ENCODE measurements at places on chromosomes 5 and 9. TPM values are rescaled to one million over a fixed set of nuclear protein-coding genes. Genes with fewer than 3 reads are reported as not detected.

DNA sequence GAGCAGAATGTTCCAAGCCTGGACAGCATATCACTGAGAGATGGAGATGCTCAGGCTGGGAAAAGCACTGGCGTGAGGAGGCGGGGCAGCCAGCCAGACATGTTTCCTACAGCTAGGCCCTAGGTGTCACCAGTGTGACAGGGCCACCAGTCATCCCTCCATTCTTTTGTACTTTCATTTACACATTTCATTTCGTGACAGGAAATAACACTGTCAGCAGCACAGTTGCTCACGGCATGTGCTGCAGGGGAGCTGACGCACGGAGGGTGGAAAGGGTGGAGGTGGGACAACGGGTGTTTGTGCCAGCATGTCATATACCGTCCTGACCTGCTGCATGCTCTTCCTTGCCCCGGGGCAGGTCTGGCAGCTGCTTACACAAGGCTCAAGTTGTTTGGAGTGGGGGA lies 14.8 kb upstream of the CEMIP2 start:
- no peak for DNase-seq

PNPLA7 gene
- polyA plus RNA-seq, result 1.6 TPM

DNA sequence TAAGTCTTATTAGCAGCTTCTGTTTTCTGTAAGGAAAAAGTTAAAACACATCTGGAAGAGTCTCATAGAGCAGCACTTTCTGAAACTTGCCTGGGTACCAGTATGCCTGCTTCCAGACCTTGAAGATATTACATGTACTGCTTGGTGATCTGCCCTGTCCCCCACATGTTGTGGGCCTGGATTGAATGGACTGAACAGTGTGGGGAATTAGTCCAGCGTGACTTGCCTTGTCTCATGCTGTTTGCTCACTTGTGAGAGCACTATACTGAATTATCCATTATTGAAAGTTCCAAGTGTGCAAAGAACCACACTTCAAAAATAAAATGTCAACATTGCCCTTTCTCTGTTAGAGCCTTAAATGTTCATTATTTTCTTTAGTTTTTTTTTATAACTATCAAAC lies 8.9 kb downstream of the CTNNA1 start:
- DNase-seq, result no peak

PRELID1 gene
- polyA plus RNA-seq, result 151 TPM

- no peak for DNase-seq
Measured at GRCh38 chr9:34123682-34124081, 2.8 kb downstream of the DCAF12 start.

FGF1 gene
- 20.6 TPM for polyA plus RNA-seq
